ENCODE measurements at places on chromosomes 16 and 17.

DNA sequence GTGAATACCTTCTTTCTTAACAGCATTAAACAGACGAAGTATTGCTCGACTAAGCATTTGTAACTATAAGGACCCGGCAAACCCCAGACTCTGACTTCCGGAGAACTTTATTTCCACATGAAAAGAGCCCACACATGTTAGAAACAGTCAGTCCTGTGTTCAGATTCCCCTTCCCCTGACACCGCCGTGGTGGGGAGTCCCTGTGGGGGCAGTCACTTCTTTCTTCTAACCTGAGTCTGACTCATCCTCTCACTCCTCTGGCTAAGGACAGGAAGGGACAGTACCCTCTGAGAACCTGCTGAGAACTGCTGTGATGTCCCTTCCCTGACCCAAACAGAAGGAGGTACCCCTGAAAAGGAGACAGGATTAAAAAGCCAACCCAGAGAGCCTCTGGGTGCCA is 165.1 kb downstream of the XYLT1 start:
- DNase-seq, result peak; percentile 4

- no peak for DNase-seq
Observed at GRCh38 chr16:85054948-85055492, 27.4 kb downstream of the KIAA0513 start.

GRCh38 chr17:78289802-78290363 is 58.5 kb downstream of the TMEM235 start:
- DNase-seq, result peak; percentile 60

DNA sequence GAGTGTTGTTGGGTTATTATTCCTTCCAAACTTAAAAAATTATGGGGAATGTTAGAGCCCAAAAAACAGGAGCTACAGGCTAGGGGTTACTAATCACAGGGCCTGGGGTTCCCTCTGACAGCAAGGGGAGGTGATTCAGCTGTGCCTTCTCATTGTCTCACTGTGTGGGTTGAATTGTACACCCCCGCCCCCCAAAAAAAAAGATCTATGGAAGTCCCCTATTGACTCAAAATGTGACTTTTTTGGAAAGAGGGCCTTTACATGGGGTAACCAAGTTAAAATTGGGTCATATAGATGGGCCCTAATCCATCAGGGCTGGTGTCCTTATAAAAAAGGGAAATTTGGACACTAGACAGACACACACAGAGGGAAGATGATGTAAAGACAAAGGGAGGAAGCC is 190.2 kb downstream of the SOX9 start:
- no peak for DNase-seq

- no peak for DNase-seq
Observed at GRCh38 chr16:1050516-1050915, 22.0 kb upstream of the SSTR5 start.

Data from stimulated activated naive CD4-positive, alpha-beta T cell treated with Interleukin-2 at 50 U/mL for 16 hours (primary cell).